NCI-H187 treated with DMSO at 0.1 percent for 48 hours (cell line): ENCODE measurements at places on chromosomes 4 and X.
A peak's percentile ranks its signal among the peaks of the same experiment; 100 is the strongest.

- peak; percentile 30 for DNase-seq
These were observed 97.5 kb upstream of the ZNF518B start for GRCh38 chr4:10554694-10555093.

DNA sequence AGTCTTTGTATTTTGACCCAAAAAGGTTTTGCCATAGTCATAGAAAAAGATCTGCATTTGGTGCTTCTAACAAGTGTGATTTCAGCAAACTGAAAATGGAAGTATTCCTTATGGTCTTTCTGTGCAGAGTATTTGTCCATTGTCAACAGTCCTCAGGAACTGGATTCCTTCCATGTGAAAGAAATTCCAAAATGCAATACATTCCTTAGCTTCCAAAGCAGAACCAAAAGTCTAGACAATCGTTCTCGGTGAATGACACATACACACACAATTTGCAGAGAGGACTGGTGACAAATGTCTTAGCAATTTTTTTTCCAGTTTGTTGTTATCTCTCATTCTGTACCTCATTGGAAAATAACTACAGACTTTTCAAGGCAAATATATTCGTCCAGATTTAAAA is 562.2 kb upstream of the SLIT2 start:
- no peak for DNase-seq

GRCh38 chr4:57044279-57044678 is 65.6 kb downstream of the POLR2B start:
- DNase-seq, result no peak

- no peak for DNase-seq
These were observed 2.7 kb upstream of the PYURF start for GRCh38 chr4:88526221-88526815.

- no peak for DNase-seq
These were observed 36.2 kb downstream of the DCX start for GRCh38 chrX:111375747-111376146.

DNA sequence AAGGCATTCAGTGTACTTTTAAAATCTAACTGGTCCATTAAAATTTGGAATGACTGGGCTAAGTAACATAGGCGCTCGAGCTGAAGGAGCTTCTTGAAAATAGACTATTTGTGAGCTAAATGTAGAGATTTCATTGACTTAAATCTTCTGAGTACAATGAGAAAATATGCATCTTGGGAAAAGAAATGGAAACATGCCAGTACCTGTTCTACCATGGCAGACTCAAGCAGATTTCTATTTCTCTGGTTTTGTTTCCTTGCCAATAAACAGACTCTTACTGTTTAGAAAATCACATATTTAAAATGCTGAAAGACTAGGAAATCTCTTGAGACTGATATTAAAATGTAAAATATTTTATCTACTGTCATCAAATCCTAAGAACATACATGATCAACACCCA is 678.1 kb downstream of the FAT4 start:
- DNase-seq, result no peak

- no peak for DNase-seq
These were observed 3.1 kb upstream of the NR3C2 start for GRCh38 chr4:148445071-148445859.

DNA sequence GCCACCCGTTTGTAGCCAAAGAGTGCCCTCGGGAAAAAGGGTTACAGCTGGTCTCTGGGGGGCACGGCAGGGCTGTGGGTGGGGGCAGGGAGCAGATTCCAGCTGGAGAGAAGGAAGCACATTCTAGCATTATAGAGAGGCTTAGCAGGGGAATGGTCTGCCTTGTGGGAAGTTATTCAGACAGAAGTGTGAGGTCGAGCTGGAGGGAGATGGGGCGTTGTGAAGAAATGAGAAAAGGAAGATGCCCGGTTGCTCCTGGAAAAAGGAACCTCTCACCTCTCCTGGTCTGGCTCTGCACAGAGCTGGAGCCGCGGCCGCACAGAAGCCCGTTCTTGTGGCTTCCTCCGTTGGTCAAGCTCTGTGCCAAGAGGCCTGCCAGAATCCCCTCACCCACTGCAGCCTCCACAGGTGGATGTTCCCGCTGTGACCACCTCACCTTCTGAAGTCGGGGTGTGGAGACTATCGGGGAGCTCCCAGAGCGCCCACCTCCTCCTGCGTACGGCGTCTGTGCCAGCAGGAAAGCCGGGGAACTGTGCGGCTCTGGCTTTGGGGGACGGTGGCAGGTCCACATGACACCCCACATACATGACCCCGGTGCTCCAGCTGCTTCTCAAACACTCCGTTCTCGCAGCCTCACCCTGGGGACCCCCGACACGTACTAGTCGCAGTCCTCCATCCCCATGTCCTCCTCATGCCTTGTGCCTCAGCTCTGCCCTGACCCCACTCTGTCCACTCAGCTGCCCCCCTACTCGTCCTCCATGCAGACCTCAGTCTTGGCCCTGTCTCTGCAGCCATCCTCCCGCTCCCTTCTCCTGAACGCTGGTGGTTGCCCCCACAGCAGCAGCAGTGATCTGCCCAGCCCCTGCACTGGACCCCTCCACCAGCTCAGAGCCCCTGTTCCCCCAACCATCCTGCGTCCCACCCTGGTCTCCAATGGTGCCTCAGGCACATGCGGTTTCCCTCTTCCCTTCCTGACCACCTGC is 52.2 kb upstream of the HGFAC start:
- no peak for DNase-seq

GRCh38 chrX:16783452-16783851 is 2.8 kb upstream of the TXLNG start:
- DNase-seq, result no peak

GRCh38 chrX:119228512-119229252 is 7.4 kb upstream of the PGRMC1 start:
- DNase-seq, result no peak

DNA sequence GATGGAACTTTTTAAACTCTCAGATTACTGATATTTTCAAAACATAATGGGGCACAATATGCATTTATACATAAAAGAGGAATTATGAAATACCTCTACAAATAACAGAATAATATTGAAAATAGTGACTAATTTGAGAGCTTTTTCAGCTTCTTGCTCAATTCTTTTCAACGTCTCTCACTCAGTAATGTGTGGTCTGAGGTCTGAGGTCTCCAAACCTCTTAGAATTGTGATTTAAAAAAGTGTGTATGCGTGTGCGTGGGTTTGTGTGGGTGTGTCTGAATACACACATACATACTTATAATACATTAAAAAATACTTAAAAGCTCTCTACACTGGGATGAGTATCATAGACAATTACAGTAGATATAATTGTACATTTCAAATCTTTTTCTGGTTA is 7.9 kb downstream of the NDNF start:
- DNase-seq, result no peak
